Activated naive CD8-positive, alpha-beta T cell treated with anti-CD3 and anti-CD28 coated beads for 36 hours (primary cell): ENCODE measurements at places on chromosomes 12 and 14. TPM values are rescaled to one million over a fixed set of nuclear protein-coding genes. Genes with fewer than 3 reads are reported as not detected.

The C12orf56 gene
- total RNA-seq: not detected

The GPR68 gene
- 14.0 TPM for total RNA-seq

The COCH gene
- total RNA-seq: 7.2 TPM

The ENDOU gene
- 0.08 TPM for total RNA-seq

The WNT1 gene
- total RNA-seq: not detected

The RNF212B gene
- not detected for total RNA-seq

The AQP5 gene
- total RNA-seq: not detected

The SYCP3 gene
- total RNA-seq: 0.21 TPM

The GYS2 gene
- not detected for total RNA-seq

The KRT72 gene
- total RNA-seq: not detected

The FOXA1 gene
- not detected for total RNA-seq

The RAB15 gene
- 3.4 TPM for total RNA-seq

The MAP1LC3B2 gene
- 0.74 TPM for total RNA-seq

The TMPO gene
- 322 TPM for total RNA-seq

The DBX2 gene
- not detected for total RNA-seq

The SLC38A2 gene
- 227 TPM for total RNA-seq

The TSPAN19 gene
- total RNA-seq: not detected
